Activated CD4-positive, alpha-beta T cell treated with anti-CD3 and anti-CD28 coated beads for 4 hours (primary cell): ENCODE measurements at places on chromosomes 5 and 9.

- DNase-seq: no peak
Measured at GRCh38 chr5:40552981-40553380, 126.7 kb upstream of the PTGER4 start.

- no peak for DNase-seq
Measured at GRCh38 chr9:38134611-38135237, 65.7 kb upstream of the SHB start.

DNA sequence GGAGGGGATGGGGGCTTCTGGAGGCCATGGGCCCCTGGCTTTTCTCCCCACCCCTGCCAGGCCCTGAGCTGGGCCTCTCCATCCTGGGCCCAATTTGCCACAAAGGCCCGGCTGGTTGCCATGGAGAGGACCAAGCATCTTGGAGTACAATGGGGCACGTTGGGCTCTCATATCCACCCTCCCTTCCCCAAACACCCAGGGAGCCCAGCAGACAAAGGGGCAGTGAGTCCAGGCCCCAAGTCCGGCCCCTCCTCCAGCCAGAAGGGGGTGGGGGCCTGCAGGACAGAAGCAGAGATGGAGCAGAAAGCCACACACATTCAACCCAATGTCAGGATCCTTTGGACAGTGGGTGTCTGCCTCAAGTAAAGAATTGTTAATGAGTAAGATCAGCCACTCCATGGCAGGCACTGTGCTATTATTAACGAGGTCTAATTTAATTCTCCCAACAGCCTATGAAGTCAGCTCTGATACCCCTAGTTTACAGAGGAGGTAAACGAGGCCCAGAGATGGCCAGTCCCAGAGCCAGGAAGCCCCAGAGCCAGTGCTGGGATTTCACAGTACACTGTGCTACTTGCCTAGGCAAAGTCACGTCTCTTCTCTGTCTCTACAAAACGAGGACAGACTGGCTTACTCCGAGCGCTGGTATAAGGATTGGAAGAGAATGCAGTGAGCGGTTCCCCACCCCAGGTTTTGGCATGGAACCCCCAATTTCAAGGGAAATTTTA is 2.3 kb downstream of the CRB2 start:
- DNase-seq: no peak

DNA sequence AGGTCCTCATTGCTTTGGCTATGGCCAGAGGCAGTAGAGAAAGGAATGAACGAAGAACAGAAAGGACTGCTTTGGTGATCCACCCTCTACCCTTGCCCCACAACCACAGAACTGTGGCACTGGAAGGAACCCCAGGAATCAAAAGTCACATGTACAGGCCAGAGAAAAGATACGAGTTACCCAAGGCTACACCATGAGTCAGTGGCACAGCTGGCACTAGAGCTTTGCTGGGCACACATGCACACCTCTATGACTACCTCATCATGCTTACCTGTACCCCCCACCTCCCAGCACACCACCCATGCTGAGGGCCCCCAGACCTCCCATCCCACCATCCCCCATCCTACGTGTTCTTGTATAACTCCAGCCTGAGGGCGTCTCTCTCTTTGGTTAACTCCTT is 13.1 kb downstream of the GOLGA2 start:
- no peak for DNase-seq

GRCh38 chr9:89606624-89607311 is 2.0 kb downstream of the GADD45G start:
- DNase-seq: peak; percentile 21

- no peak for DNase-seq
Measured at GRCh38 chr9:84153885-84154284, 173.3 kb downstream of the RMI1 start.

DNA sequence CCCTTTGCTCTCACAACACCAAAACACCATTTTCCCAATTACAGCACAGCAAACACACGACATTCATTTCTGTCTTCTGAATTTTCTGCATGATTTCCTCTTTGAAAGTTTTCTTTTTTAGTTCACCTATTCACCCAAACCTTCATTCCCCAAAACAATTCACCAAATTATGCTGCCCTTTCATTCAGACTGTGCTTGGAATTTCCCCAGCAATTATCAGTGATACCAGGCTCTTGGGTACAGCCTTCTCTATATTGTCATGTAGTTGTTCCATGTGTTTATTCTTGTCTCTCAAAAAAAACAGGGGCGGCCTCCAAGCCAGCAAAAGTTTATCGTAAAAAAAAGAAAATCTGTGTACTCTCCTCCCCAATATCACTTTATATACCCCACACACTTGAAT is 9.0 kb upstream of the LIX1 start:
- no peak for DNase-seq
